ENCODE measurements at places on chromosomes 1 and 21.

DNA sequence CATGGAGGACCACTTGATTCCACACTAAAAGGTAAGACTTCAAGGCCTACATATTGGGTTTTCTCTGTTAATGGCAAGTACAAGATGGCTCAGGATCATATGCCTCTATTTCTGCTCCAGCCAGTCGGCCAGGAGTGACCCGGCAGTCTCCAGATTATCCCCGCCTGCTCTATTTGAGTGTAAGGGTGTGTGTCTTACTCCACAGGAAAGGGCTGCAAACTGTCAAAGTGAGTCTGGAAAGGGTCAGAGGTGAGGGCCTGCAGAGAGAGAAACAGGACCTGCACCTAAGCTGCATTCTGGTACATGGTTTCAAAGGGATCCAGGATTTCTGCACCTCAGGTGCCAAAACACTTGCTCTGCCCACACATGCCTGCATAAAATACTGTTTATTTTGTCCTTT, 9.2 kb downstream of the ZNF692 start:
- no peak for DNase-seq

DNA sequence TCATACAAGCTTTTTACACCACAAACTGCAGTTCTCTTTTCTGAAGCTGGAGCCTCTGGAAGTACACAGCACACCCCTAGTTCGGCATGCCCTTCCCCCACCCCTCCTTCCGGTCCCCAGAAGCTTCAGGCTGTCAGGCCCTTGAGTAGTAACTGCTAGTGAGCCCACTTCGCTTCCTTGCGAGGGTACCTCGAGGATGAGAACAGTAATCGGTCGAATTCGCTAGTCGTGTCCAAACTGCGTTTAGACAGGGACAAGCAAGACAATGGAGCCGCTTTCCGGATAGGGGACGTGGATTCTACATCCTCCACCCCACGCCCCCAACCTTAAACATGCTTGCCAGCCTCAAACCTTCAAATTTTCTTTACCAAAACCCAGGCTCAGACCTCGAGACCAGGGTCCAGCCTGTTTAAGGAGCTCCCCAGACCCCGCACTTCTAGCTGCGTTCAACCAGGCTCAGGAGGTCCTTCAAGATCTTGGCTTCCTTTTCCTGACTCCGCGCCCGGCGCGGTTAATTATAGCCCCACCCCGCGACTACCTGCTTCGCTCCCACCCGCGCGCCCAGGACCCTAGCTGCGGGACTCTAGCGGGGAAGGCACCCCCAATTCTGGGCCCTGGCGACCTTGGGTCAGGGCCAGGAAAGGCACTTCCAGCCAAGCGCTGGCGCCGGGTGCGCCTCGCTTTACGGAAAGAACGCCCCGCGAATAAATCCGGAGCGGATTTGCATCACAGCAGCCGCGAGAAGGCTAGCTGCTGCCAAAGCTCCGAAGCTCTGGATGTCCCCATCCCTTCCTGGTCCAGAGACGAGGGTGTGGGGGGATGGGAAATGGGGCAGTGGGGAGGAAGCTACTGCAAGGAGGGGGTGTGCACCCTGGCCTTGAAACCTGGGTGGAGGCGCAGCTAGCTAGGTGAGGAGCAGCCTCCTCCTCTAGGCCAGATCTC, 8.1 kb upstream of the TSPAN1 start:
- DNase-seq, result no peak

GRCh38 chr1:30005972-30006619, 717.3 kb downstream of the MATN1 start:
- no peak for DNase-seq

GRCh38 chr1:94675373-94675772, 133.8 kb upstream of the F3 start:
- no peak for DNase-seq

DNA sequence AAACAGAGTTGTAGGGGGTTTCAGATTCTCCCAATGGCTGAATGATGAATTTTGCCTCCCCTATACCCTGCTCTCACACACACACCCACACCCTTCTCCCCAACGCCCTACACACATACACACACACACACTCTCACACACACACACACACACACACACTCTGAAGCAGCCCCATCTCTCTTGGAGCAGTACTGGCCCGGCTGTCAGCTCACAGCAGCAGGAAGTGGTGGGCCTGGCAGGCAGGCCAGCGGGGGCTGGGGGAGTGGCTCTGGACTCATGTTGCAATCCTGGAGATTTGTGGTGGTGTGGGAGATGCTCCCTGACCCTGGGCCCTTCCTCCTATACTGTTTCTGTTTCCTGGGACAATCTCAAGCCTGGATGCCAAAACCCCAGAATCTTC, 2.2 kb downstream of the IKBKE start:
- no peak for DNase-seq

- no peak for DNase-seq
Measured at GRCh38 chr1:196115646-196116045, 492.6 kb downstream of the KCNT2 start.

- no peak for DNase-seq
Measured at GRCh38 chr1:61141288-61142042, 59.1 kb downstream of the NFIA start.

DNA sequence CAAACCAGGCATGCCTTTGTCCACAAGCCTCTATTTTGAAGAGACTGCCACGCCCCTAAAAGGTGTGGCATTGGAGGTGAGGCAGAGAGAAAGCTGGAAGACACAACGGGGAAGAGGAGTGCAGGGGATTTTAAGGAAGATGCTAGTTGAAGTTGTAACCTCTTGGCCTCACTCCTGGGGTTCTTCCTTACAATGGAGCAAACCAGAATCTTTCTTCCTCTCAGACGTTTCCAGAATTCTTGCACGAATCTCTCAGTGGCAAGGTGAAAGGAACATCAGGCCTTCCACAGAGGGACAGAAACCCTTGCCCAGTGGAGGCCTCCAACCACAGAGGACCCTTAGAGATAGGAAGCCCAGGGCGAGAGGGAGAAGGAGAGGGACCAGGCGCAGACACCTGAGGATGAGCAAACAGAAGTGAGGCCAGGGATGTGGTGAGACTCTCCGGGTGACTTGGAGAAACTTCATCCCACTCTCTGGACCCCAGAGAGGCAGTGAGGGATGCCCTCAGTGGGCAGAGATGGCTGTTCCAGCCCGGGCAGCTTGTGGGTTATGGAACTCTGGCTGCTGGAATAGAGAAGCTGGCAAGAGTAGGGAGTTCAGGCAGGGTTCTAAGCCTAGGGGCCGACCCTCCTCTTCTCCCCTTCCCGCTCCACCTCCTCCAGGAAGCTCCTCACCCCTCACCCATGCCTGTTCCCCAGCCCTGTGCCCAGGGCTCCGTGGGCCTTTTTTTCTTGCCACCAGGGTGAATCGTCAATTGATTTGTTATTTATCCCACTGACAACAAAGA, 136.8 kb upstream of the RUNX3 start:
- no peak for DNase-seq

DNA sequence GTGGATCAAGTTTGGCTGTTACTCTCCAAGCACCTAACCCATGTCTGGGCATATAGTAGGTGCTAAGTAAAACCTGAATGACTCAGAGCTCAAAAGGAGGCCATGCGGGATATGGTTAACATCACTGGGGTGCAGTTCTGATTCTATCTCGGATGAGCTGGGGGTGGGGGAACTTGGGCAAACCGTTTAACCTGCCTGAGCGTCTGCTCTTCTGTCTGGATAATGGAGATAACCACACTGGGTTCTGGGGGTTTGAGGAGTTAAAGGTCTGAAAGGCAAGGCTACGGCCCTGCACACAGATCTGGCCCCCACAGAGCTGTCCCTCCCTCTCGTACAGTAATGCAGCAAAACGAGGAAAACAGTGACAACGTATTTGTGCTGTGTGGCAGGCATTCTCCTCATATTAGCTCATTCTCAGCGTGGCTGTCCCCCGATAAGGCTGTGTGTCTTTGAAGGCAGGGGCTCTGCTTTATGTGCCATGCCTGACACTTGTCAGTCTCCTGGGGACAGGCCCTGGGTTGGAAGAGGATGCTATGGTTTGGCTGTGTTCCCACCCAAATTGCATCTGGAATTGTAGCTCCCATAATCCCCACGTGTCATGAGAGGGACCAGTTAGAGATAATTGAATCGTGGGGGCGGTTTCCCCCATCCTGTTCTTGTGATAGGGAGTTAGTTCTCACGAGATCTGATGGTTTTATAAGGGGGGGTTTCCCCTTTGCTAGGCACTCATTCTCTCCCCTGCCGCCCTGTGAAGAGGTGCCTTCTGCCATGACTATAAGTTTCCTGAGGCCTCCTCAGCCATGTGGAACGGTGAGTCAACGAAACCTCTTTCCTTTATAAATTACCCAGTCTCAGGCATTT, 6.8 kb upstream of the ALDH4A1 start:
- DNase-seq, result no peak

- peak; percentile 30 for DNase-seq
Measured at GRCh38 chr1:3614755-3615742, 3.7 kb upstream of the MEGF6 start.

- no peak for DNase-seq
Measured at GRCh38 chr1:26965213-26965612, 4.9 kb upstream of the KDF1 start.

- peak; percentile 58 for DNase-seq
Measured at GRCh38 chr1:172394141-172394751, 26.2 kb upstream of the C1orf105 start.

DNA sequence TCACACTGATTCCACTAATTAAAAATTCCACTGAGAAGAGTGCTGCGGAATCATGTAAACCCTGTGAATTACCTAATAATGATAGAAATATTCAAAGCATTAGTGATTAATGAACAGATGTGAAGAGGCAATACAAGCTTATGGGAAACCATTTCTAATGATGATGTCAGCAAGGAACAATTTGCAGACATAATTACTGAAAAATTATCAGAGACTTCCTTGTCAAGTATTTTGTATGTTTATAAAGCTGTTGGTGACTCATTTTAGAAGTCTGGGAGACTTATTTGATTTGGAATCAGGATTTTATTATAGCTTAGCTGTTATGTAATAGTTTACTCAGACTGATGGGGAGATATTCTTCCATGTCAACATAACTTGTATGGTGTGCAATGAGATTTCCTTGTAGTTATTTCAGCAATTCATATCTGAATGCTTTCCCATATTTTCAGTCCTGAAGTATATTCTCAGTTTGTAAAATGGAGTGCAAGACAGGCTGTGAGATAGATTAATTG, 135.5 kb downstream of the TGFB2 start:
- DNase-seq, result no peak

DNA sequence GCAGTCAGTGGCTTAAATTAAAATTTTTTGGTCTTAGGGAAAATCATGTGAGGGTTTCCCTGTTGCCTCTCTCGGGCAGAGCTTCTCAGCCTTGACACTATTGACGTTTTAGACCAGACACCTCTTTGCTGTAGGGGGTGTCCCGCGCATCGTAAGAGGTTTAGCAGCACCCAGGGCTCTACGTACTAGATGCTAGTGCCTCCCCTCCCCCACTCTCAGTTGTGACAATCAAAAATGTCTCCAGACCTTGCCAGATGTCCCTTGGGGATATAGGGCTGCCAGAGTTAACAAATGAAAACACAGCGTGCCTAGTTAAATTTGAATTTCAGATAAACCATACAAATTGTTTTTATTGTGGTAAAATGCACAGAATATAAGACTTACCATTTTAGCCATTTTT, 293.3 kb downstream of the DISC1 start:
- no peak for DNase-seq

DNA sequence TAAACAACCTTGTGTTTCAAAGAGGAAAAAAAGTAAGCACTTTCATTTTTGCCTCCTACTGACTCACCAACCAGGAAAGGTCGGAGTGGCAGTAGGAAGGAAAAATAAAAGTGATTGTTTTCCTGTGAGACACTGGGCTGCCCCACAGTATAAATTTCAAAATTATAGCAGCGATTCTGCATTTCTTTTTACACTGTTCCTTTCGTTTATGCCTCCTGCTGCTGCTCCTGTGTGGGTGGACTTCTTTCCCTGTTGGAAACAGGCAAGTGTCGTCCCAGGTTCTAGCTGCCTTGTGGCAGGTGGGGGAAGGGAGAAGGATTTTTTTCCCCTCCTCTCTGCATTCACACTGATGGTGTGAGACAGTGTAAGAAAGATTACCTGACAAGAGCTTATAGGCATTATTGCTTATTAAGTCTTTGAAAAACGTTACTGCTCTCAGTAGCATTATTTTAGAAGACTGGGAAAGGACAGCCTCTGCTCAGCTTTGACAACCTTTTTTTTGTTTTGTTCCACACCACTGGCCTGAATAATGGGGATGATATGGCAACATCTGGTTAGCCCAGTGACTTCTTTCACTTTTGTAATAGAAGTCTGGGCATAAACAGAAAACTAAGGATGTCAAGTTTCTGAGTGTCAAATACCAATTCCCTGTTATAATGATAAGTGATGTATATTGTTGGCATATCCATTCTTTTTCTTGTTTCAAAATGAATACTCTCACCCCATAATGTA, 77.9 kb downstream of the NEK7 start:
- DNase-seq, result no peak

DNA sequence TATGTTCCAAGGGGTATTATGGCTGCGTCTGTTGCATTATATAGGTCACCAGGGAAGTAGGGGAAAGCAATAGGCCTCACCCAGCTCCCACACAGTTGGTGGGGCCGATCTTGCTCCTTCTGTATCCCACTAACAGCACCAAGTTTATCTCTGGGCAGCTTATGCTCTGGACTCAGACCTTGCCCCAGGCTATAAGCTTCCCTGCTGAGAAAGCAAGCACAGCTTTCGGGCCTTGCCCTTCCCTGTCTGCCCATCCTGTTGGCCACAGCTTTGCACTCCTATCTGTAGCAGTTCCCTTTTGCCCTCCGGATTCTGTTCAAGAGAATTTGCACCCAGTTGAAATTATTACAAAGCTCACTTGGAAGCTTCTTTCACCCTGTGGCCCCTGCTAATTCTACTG, 12.9 kb downstream of the KCNE1 start:
- no peak for DNase-seq

DNA sequence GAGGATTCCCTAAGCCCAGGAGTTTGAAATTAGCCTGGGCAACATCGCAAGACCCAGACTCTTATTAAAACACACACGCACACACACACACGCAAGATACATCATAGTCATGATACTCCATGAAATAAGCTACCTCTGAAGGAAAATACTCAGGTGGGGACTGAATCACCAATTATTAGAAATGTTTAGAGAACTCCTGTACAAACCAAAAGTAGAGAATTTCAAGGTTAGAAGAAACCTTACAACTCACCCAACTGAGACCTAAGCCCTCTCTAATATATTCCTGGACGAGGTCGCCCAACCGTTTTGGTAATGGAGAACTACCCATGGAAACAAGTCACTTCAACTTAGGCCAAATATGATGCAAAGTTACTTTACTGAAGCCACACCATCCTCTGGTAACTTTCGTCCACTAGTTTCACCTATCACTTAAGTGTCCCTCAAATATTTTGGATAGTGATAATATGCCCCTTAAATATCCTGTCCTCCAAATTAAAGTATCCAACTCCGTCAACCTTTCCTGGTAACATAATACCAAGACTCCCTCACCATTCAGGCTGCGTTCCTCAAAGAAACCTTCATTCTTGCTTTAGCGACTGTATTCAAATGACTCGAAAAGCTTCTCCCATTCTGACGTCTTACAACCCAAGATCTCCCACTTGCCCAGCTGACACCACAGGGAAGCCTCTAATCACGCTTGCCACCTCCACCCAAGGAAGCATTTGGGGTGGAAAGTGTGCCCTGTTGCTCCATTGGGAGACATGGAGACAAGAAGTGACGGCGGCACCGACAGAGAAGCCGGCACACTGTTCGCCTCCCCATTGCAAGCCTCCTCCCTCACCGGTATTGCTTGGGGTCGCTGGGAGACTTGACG, 856 bp downstream of the NRDC start:
- peak; percentile 30 for DNase-seq

- no peak for DNase-seq
Measured at GRCh38 chr1:77925956-77926355, 37.5 kb downstream of the NEXN start.

Data from SK-MEL-5 (cell line).